ENCODE measurements at places on chromosomes 11 and 22.

DNA sequence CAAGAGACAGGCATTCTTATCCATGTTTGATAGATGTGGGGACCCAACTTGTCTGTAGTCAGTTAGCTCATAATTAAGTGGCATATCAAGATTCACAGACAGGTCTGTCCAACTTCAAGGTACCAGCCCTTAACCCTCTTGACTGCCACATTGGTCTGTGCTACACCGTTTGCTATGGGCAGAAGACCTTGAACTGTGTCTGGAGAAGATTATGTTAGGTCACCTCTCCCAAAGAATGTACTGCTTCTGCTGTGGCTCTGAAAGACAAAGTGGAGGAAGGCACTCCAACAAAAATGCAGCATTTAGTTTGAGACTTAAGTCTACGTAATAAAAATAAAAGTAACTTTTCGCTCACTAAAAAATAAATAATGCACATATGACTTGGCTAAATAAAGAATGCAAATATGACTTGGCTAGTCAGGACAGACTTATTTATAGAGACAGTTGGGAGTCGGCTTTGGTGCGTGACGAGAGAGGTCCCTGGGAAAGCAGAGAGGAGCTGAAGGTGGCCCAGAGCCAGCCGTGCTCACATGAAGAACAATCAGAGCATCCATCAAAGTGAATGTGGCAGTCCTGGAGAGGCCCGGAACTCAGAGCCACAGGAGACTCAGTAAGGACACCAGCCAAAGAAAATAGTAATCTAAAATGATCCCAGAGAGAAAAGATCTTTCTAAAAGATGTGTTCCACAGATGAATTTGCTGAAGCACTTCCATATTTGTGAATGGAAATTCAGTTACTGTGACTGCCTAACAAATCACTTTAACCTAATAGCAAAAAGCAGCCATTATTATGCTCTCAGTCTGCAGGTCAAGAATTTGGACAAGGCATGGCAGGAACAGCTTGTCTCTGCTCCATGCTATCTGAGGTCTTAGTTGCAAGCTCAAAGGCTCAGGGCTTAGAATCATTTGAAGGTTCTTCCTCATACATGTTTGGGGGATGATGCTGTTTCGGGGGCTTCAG lies 35.0 kb downstream of the CWC15 start:
- H3K4me1 ChIP-seq = peaks cover 24% of the 10 kb centered on the region
- H3K4me3 ChIP-seq = no peak overlapping the region
- H3K27me3 ChIP-seq = peaks cover 8% of the 10 kb centered on the region
- no peaks in the 10 kb centered on the region for H3K36me3 ChIP-seq

DNA sequence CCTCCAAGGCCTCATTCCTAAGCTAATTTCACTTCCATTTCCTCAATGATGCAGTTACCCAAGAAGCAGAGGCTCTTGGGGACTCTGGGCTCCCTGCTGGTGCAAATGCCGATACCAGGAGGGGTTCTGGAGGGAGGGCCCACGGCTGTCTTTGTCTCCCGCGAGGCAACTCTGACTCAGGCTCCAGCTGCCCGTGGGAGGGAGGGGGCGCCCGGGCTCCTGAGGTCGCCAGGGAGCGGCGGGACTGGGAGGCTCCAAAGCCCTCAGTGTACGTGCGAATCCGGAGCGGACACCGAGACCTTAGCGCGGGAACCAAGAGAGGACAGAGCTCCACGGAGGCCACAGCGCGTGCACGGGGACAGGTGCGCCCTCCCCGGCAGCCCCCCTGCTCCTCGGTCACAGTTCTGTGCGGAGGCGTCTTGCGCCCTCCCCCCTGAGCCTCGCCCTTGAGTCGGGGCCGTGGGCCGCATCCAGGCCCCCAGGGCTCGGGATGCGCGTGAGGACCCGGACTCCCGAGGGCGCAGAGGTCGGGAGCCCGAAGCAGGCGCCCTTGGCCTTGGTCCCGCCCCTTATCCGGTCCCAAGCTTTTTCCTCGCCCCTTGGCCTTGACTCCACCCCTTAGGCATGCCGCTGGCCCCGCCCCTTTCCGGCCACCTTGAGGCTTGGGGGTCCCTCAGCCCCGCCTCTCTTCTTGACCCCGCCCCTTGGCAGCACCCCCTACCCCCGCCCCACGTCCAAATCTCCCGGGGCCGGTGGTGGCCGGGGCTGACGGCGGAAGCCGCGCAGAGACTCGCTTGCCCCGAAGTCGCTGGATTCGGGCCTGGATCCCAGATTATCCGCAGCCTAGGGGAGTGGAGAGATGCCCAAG lies 4.7 kb upstream of the SHISA8 start:
- peak; percentile 50 for DNase-seq
- H3K36me3 ChIP-seq = no peaks in the 10 kb centered on the region
- H3K4me3 ChIP-seq = peak overlapping the region; percentile 53
- H3K27me3 ChIP-seq = peaks cover 29% of the 10 kb centered on the region

DNA sequence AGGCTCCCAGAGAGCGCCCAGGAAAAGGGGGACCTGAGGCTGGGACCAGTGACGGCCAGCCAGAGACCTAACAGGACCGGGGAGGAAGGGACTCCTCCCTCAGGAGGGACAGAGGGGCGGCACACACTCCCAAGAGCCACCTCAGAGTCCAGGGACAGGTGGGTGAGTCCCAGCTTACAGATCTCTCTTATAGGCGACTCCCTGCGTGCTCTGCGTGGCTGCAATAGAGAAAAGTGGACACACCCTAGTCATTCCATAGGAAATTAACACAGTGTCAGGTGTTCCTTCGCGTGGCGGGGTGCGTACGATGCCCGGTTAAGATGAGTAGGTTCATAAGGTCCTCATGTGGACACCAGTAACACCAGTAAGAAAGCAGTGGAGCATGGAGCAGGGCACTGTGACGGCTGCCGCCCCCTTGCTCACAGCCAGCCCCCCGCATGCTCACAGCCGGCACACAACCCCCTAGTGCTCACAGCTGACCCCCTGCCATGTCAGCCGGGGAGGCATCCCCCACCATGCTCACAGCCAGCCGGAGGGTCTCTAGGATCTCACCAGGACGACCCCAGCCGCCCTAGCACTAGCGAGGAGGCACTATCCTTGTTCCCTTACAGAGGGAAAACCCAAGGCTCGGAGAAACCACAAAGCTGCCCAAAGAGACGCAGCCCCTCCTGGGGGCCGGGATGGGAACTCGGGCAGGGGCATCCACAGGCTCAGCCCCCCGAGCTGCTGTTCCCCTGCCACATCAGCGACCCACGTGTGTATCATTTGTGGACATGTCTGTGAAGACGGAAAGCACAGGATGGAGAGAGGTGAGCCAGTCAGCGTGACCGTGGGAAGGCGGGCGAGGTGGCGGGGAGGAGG lies 426.8 kb downstream of the TBC1D22A start:
- no peak overlapping the region for H3K27ac ChIP-seq
- no peak for DNase-seq

- H3K27ac ChIP-seq = no peak overlapping the region
- H3K27me3 ChIP-seq = peaks cover 58% of the 10 kb centered on the region
- no peak overlapping the region for H3K4me3 ChIP-seq
- peaks cover 7% of the 10 kb centered on the region for H3K4me1 ChIP-seq
- H3K36me3 ChIP-seq = no peaks in the 10 kb centered on the region
- no peak for DNase-seq
These were observed 45.7 kb downstream of the CYTH4 start for GRCh38 chr22:37328017-37328416.

GRCh38 chr11:64803158-64803845 lies at the start of gene MAP4K2:
Gene MAP4K2, minus strand, starts transcription at chr11:64803214. Its CDS starts 65 bp downstream, at chr11:64803149.
- peaks cover 32% of the 10 kb centered on the region for H3K36me3 ChIP-seq
- peak within 1 kb of the TSS; percentile 82 for H3K27ac ChIP-seq
- DNase-seq = peak; percentile 86
- H3K4me3 ChIP-seq = peak within 1 kb of the TSS; percentile 85
- H3K4me1 ChIP-seq = peaks cover 44% of the 10 kb centered on the region

GRCh38 chr11:100861212-100861611 lies 174.1 kb downstream of the ARHGAP42 start:
- no peak for DNase-seq
- no peaks in the 10 kb centered on the region for H3K27me3 ChIP-seq
- no peak overlapping the region for H3K4me3 ChIP-seq
- no peak overlapping the region for H3K27ac ChIP-seq

DNA sequence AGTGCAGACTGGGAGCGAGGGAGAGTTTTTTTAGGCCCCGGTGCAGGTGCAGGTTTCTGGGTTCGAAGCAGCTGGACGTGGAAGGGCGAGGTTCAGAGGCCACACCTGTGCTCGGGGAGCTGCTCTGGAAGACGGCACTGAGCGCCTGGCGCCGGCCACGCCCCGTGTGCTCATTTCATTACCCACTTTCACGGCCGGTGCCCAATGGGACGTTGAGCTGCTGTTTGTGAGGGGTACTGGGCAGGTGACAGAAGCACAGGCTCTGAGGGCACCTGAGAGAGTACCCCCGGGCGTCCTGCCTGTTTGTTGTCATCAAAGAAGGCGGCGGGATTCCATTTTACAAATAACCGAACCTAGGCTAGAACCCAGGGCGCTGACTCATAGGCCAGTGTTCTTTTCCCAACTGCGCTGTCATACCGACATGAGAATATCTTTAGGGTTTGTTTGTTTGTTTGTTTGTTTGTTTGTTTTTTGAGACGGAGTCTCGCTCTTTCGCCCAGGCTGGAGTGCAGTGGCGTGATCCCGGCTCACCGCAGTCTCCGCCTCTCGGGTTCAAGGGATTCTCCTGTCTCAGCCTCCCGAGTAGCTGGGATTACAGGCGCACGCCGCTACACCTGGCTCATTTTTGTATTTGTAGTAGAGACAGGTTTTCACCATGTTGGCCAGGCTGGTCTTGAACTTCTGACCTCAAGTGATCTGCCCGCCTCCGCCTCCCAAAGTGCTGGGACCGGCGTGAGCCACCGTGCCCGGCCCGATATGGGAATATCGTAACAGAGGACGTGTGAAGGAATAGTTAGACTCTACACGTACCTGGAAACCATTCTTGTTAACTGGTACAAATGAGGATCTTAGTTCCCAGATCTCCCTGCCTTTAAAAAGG lies 16.6 kb upstream of the SPTBN2 start:
- peaks cover 16% of the 10 kb centered on the region for H3K4me1 ChIP-seq
- DNase-seq = peak; percentile 53
- H3K36me3 ChIP-seq = peaks cover 2% of the 10 kb centered on the region
- H3K27ac ChIP-seq = no peak overlapping the region
- peaks cover 1% of the 10 kb centered on the region for H3K27me3 ChIP-seq

DNA sequence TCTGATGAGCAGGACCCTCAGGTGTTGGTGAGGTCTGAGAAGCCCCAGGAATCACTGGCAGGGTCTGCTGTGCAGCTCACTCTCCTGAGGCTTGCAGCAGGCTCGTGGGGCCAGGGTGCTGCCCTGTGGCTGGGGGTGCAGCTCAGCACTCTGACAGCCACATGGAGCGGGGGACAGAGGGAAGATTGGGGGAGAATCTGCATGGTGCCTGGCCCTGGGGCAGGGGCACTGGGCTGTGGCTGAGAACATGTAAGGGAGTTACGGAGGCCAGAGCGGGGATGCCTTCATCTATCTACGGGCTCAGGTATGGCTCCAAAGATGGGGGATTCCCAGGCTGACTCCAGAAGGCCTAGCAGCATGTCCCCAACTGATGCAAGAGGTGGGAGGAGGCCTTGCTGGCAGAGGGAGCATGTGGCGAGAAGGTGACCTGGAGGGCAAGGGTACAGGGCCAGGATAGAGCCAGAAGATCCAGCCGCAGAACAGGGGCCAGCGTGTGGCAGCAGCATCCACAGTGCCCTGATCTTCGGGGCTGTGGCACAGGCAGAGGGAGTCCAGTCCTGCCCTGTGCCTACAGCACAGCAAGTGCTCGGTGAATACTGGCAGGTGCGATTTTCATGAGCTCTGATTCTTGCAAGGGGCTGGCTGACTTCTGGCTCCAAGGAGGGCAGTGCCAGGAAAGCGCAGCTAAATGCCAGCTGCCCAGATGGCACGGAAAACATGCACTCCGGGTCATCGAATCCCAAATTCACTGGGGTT lies 184.7 kb downstream of the CTTN start:
- DNase-seq = no peak
- no peaks in the 10 kb centered on the region for H3K36me3 ChIP-seq
- H3K4me3 ChIP-seq = no peak overlapping the region
- no peak overlapping the region for H3K27ac ChIP-seq
- H3K27me3 ChIP-seq = peaks cover 17% of the 10 kb centered on the region

GRCh38 chr11:94494126-94494680 lies 419 bp downstream of the ANKRD49 start:
- H3K4me1 ChIP-seq = peaks cover 30% of the 10 kb centered on the region
- no peak for DNase-seq
- no peaks in the 10 kb centered on the region for H3K27me3 ChIP-seq
- H3K4me3 ChIP-seq = peak overlapping the region; percentile 96
- H3K27ac ChIP-seq = peak overlapping the region; percentile 92

DNA sequence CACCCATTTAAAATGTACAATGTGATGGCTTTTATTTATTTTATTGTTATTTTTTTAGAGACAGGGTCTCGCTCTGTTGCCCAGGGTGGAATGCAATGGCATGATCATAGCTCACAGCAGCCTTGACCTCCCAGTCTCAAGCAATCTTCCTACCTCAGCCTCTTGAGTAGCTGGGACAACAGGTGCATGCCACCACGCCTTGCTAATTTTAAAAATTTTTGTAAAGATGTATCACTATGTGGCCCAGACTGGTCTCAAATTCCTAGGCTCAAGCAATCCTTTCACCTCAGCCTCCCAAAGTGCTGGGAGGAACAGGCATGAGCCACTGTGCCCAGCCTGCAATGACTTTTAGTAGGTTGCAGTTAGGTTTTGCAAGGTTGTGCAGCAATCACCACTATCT lies 14.3 kb downstream of the CLDN5 start:
- no peak overlapping the region for H3K27ac ChIP-seq
- no peaks in the 10 kb centered on the region for H3K27me3 ChIP-seq
- no peak for DNase-seq
- H3K36me3 ChIP-seq = peaks cover 75% of the 10 kb centered on the region
- H3K4me3 ChIP-seq = no peak overlapping the region

- no peak for DNase-seq
- H3K4me3 ChIP-seq = no peak overlapping the region
- no peak overlapping the region for H3K27ac ChIP-seq
- no peaks in the 10 kb centered on the region for H3K27me3 ChIP-seq
- H3K4me1 ChIP-seq = no peaks in the 10 kb centered on the region
These were observed 672.5 kb downstream of the BRD1 start for GRCh38 chr22:49155039-49155769.

Measured in activated CD8-positive, alpha-beta T cell treated with anti-CD3 and anti-CD28 coated beads, Interleukin-2, amount 10 ng/mL, durations not matched to agents 7 days and 5 days (primary cell).